Stimulated activated CD4-positive, alpha-beta T cell treated with anti-CD3 and anti-CD28 coated beads, TNF-alpha, amount 100 ng/mL, for 1 hour (primary cell): ENCODE measurements at places on chromosomes 13 and 19.

- DNase-seq, result no peak
These were observed 838 bp upstream of the SNRNP70 start for GRCh38 chr19:49084206-49085019.

DNA sequence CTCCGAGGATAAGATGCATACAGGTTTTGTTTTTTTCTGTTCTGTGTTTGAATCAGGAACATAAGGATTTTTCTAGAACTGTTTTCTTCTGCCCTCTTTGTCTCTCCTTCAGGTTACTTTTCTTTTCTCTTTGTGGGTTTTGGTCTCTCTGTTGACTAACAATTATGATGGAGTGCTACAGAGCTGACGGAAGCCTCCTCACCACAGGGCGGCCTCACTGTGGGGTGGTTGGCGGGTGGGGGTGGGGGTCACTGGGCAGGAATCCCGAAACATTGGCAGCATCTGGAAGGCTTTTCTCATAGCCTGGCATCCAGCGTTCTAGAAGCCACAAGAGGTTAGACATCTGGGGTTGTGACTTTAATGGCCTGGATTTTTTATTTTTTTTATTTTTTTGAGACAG lies 12.0 kb upstream of the MATK start:
- no peak for DNase-seq

DNA sequence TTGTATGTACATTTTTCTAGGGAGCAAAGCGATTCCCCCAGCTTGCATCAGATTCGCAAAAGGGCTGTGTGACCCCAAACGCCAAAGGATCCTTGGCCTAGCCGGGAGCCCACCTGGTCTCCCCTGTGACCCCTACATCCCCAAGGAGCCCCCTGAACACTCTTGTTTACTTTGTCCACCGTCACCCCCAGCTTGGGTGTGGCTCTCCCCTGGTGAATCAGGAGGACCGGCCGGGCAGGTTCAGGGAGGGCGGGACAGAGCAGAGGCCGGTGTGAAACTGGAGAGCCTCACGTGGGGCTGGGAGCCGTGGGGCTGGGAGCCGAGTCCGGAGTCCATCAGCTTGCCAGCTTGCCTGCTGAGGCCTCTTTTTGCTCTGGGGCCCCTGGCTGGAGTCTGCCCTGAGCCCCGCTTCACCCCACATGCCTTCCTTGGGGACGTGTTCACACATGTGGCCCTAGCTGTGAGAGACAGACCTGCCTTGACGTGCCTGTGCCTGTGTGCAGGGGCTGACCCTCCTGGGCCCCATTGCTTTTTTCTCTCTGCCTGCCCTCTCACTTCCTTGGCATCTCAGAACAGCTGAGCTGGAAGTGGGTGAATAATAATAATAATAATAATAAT lies 2.0 kb downstream of the ITPKC start:
- DNase-seq, result no peak

- no peak for DNase-seq
These were observed 4.3 kb downstream of the RUVBL2 start for GRCh38 chr19:48997972-48998371.

- DNase-seq, result no peak
These were observed 113.2 kb upstream of the MCF2L start for GRCh38 chr13:112855859-112856258.

DNA sequence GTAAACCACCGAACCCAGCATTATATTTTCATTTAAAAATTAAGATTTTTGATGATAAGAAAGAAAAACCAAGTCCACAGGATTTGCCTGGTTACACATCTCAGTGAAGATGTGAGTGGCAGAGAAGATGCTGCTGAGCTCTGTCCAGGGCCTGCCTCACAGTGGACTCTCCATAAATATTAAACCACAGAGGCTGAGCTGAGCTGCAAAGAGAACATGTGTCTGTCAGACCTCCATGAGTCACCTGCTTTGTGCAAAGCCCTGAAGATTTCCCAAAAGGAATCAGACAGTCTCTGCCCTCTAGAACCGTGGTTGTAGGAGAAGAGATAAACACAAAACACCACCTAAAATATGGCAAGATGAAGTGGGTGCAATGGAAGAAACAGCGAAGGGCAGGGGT lies 127.2 kb upstream of the TSC22D1 start:
- no peak for DNase-seq

DNA sequence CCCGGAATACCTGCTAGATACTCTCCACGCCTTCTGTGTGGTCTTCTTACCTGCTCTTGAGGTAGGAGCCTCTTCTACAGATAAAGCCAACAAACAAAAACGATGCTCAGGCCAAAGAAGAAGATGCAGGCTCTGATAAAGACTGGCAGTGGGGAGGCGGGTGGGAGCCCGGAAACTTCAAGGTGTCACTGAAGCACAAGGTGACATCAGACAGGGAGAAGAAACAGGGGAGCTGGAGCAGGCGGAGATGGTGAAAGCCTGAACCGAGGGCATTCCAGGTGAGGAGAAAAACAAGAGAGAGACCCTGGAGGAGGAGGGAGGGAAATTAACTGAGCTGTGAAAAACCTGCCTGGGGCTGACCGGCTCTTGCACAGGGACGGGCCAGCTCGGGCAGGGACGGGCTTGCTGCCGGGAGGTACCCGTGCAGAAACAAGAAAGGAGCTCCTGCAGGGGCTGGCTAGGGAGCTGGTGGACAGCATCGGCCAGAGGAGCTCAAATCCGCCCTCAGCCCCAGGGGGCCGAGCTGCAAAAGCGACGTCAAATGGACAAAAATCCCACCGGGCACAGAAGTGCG lies 19.0 kb downstream of the GNG7 start:
- no peak for DNase-seq

DNA sequence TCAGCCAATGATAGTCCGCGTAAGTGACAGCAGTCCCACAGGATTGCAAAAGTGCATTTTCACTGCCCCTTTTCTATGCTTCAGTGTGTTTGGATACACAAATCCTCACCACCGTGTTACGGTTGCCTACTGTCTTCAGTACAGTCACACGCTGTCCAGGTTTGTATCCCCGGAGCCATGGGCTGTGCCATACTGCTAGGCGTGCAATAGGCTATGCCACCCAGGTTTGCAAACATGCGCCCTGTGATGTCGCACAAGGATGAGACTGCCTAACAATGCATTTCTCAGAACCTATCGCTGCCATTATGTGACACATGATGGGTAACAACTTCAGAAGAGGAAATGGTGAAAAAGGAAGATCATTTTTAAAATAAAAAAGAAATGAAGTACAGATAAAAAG lies 16.8 kb upstream of the ADPRHL1 start:
- DNase-seq, result no peak

DNA sequence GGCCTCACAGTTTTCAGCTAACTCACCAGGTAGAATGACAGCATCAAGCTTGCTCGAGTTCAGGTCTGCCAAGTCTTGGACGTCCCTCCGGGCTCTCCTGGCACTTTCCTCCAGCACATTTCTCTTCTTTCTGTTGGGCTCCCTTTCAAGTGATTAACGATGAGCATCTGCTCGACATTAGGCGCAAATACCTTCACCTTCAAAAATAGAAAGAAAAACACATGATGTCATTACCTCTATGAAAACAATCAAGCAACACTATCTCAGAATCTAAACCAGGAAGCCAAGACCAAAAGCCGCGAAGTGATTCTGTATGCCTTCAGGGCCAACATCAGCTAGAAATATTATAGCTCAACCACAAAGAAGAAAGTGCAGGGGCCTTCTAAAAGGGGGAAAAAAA lies 15.4 kb upstream of the CLN5 start:
- DNase-seq, result no peak

GRCh38 chr19:46452186-46452585 lies 19.2 kb downstream of the PNMA8A start:
- DNase-seq, result no peak

- no peak for DNase-seq
These were observed 1378.2 kb upstream of the PCDH20 start for GRCh38 chr13:62793850-62794249.

GRCh38 chr19:19151418-19151817 lies 13.1 kb upstream of the TMEM161A start:
- DNase-seq, result no peak

DNA sequence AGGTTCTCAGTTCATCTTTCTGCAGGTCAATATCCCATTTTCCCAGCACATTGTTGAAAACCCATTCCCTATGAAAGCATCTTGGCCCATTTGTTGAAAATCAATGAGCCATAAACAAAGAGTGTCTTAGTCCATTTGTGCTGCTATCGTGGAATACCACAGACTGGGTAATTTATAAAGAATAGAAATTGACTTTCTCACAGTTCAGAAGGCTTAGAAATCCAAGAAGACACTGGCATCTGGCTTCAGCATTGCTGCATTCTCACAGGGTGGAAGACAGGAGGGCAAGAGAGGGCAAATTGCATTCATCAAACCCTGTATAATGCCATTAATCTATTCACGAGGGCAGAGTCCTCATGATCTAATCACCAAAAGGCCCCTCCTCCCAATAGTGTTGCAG lies 34.1 kb downstream of the ZNF823 start:
- no peak for DNase-seq

DNA sequence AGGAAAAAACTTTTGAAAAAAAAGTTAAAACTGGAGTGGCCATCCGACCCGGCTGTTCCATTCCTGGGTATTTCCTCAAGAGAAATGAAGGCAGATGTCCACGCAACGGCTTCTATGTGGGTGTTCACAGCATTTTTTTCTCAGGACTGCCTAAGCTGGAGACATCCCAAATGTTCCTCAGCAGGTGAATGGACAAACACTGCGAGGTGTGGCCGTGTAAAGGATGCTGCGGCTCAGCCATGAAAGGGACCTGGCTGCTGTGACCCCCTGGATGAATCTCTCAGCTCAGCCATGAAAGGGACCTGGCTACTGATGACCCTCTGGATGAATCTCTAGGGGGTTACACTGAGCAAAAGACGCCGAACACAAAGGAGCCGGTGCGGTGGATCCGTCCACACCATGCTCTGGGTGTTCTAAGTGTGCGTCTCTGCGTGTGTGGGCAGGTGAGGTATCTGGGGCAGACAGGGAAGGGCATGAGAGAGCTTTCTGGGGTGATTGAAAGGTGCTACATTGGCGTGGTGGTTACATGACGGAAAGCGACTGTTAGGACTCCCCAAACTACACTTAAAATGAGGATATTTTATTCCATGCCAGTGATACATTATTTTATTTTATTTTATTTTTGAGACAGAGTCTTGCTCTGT lies 7.2 kb upstream of the ASPDH start:
- no peak for DNase-seq

GRCh38 chr13:74287724-74288169 lies 153.5 kb upstream of the KLF12 start:
- DNase-seq, result peak; percentile 37

DNA sequence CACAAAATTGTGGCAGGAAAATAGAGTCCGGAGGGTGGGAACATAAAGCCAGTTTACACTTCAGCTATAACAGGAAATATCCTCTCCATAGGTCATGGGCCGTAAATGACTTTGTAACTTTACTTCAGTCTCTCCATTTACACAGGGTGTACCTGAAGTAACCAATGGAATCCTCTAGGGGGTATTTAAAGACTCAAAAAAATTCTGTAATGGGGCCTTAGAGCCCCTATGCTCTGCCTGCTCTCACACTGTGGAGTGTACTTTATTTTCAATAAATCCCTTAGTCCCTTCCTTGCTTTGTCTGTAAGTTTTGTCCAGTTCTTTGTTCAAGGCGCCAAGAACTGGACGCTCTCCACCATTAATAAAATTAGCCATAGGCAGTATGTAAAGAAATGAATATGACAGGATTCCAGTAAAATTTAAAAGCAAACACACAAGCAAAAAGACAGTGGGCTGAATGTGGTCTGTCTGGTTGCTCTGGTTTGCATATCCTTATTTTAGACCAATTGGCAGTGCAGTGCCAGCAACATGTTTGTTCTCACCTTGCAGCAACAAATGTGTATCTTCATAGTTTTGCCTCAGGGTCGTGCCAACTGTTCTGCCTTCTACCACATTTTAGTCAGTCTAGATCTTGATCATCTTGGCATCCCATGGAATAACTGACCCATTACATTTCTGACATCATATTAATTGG lies 801.5 kb upstream of the SPRY2 start:
- no peak for DNase-seq

- no peak for DNase-seq
These were observed 7.7 kb downstream of the ZNF253 start for GRCh38 chr19:19873381-19873780.

DNA sequence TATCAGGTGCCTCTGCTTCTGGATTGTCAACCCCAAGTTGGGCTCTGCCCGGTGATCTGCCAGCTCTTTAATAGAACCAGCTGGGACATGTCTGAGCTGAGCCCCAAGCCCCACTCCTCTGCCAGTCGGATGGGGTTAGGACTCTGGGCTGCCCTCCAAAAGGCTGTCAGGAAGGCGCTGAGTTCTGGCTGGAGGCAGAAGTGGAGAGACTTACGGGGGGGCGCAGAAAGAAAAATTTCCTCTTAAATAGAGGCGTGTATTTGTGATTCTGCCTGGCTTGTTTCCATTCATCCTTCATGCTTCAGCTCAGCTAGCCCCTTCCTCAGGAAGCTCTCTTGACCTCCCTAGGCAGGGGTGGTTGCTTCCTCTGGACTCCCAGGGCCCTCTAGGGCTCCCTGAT lies 985 bp upstream of the KCNK6 start:
- DNase-seq, result no peak

- DNase-seq, result no peak
These were observed 8.2 kb upstream of the SIAH3 start for GRCh38 chr13:45859705-45860104.

DNA sequence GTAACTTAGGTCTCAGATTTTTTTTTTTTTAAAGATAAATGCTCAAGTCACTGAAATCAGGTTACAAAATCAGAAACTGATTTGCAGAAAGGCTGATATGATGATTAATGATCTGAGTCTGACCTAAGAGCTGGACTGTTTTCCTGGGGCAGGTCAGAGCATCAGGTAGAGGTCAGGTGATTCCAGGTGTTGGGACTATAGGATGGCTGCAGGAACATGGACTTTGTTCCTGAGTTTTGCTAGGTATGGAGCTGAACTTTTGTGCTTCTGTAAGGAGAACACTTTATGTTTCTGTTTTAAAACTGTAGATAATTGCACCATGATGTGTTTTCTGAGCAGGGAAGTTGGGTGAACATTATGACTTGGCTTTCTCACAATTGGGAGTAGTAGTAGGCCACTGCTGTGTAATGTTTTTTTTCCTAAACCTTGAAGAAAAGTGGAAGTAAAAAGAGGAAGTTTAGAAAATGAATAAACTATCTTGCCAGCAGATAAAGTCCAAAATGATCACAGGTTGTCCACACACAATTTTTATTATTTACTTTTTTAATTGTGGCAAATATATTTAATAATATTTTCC lies 297.2 kb downstream of the DCT start:
- no peak for DNase-seq

- DNase-seq, result no peak
These were observed 741 bp upstream of the TUBGCP3 start for GRCh38 chr13:112588490-112589297.

DNA sequence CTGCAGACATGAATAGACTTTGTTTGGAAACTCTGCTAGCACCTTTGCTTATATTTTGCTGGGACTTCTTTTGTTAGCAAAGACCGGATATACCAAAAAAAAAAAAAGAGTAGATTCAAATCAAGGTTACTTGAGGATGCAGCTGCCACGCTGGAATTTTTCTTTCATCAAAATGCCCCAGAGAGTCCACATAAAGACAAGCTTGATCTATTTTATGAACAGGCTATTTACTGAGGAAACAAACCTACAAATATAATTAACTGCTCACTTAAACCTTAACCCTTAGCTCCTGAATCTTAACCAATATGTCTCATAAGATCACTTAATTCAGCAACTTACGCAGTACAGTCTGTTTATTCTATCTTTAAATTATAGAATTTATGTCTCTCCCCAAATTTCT lies 27.1 kb upstream of the DOCK9 start:
- DNase-seq, result no peak

GRCh38 chr13:22320991-22321390 lies 650.1 kb downstream of the FGF9 start:
- DNase-seq, result no peak

GRCh38 chr13:49113526-49114286 lies 106.4 kb upstream of the MLNR start:
- no peak for DNase-seq

- no peak for DNase-seq
These were observed 767.1 kb downstream of the UQCRFS1 start for GRCh38 chr19:28445826-28446225.
